ENCODE measurements at places on chromosomes 12 and 14.

DNA sequence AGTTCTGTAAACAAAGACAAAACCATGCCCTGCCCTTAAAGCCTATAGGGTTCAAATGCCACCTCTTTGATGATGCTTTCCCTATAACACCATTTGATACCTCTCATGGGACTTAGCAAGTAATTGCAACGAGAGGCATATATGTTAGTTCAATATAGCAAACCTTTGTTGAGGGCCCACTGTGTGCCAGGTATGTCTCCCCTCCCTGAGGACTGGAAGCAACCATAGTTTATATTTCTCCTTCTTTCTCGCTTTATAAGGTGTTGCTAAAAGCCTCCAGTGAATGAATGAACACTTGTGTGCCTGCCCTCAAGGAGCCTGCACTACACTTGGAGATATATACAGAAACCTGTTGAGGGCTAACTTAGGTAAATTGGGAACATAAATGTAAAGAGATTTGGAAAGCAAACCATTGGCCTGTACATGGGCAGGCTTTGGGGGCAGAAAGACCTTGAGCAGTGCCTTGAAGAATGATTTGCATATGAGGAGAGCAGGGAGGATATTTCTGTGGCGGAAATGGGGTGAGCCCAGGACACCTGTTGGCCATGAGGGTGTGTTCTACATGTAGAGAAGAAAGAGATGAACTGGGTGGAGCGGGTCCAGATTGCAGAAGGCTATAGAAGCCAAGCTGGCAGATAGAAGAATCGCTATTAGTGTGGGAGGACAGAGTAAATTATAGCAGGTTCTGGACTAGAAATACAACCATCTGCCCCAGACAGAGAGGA is 1.8 kb upstream of the CKAP4 start:
- no peak for DNase-seq

- peak; percentile 65 for DNase-seq
Measured at GRCh38 chr14:35046751-35047536, 872 bp downstream of the FAM177A1 start.

- no peak for DNase-seq
Measured at GRCh38 chr14:51066576-51066975, 28.3 kb downstream of the TRIM9 start.

DNA sequence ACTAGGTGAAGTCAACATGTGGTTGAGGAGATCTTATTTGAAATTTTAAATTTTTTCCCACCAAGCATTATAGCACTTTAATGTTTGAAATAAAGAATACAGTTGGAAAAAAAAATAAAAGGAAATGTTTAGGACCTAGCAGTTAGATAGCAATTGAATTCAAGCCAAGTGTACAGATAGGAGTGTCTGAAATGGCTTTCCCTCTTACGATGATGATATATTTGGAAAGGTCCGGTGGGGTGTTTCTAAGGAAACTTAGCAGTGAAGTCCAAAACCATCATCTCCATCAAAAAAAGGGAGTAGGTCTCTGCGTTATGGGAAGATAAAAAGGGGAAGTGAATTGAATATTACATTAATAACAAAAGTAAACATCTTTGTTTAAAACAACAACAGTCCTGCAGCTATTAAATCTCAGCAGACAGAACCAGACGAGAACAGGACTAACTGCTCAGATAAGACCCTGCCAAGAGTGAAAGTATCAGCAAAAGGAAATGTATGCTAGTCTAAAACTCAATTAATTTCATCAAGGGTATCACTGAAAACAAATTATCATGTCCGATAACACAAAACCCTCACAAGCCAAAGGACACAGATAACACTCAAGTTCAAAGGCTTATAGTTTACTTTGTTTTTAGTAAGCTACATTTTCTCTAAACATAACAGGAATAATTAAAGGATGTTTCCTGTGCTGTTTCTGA is 242.0 kb downstream of the BMP4 start:
- DNase-seq = no peak

DNA sequence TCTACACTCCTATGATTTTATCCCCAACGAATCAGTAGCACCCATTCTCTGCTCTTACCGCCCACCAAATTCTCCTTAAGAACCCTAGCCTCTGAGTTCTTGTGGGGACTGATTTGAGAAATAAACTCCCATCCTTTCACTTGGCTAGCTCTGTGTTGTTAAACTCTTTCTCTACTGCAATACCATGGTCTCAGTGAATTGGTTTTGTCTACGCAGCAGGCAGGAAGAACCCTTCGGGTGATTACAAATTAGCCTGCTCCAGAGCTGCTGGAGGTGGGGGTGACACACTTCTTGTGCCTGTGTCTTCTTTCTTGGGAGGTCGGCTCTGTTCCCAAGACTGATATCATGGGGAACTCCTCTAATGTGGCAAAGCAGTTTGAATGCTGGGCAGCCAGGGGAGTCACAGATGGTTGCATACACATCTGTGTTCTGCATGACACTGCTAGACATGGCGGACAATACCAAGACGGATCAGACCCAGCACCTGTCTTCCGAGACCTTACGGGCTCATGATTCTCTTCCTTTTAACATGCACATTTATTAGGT is 1.6 kb upstream of the C1S start:
- no peak for DNase-seq

DNA sequence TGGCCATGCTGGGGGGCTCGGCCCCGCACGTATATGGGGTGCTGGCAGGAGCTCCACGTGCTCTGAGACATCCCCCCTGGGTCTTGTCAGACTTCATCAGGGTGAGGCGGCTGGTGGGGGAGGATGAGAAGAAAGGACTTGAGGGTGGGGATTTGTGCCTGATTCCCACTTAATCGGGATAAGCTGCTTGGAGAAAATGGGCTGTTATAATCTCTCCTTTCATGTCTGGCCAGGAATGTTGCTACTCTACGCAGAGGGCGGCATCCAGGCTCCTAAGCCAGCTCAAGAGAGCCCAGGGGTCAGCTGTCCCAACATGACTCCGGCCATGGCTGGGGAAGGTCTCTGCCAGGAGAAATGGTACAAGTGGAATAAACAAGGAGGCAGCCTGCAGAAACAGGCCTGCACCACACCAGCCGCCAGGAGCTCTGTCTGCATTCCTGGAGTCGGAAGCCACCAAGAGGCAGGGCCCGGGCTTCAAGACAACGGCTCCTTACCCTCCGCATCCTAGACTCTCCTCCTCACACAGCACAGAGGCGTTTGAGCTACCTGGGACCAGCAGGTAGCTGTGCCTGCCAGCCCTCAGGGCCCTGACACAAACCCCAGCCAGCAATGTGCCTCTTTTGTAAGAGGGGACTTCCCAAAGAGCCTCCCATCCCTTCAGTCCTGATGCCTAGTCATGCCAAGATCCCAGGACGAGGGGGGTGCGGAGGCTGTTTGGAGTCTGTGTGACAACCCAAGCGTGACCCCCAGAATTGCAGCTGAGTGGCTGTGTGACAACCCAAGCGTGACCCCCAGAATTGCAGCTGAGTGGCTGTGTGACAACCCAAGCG is 195.8 kb upstream of the DIO3 start:
- no peak for DNase-seq

DNA sequence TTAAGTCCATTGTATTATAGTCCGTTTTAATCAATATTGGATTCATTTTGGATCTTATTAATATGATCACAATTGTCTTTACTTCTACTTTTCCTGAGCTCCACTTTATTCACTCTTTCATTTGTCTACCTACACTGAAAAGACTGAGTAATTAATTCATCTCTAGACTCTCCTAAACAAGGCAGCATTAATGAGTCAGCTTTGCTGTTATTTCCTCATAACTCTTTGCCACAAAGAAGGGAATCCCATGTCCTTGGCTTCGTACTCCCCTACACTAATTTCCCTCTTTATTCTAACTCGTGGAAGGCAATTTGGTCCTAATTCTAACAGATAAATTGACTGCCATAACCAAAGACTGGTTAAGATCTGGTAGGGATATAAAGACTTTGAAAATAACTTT is 91.9 kb downstream of the ARMH4 start:
- DNase-seq = no peak

DNA sequence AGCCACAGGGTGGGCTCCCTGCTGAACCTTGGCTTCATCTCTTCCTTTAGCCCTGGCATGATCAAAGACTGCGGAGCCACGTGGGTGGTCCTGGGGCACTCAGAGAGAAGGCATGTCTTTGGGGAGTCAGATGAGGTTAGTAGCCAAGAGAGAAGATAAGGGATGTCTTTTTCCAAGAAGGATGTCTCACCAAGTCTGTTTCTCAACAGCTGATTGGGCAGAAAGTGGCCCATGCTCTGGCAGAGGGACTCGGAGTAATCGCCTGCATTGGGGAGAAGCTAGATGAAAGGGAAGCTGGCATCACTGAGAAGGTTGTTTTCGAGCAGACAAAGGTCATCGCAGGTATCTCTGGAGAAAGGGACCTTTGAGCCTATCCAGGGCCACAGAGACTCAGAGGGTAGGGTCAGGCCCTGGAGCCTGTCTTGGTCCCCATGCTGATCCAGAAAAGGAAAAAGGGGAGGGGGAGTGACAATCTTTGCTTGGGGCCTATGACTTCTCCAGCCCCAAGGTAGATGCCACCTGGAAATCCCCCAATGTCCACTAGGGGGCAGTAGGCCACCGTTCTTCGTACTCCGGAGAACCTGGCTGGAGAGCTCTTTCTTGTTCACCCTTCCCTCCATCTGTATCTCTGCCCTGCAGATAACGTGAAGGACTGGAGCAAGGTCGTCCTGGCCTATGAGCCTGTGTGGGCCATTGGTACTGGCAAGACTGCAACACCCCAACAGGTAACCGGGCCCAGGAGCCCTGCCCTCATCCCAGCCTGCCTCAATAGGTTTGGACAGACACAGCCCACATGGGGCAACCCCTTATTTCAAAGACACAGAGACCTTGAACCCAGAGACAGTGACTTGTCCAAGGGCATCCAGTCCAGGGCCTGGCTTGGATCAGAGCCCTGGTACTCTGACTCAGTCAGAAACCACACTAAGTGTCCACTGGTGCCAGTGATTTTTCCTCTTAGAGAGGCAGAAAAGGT is 2.0 kb downstream of the TPI1 start:
- DNase-seq = peak; percentile 87

DNA sequence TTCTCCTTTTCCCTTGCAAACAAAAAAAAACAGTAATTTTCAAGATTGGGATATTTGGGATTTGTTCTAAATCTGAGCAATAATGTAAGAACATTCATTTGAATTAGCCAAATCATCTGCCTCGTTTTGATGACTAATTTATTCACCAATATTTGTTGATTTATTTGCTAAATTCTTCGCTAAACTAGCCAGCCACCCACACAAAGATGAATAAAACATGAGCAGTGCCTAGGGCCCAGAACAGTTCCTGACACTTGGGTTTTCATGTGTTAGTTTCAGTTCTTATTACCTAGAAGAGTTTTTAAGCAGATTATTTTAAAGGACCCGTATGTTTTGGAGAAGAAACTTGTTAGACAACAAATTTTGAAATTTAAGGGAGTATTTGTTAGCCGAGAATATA is 1.4 kb downstream of the ETNK1 start:
- DNase-seq = peak; percentile 56

GRCh38 chr12:103832048-103832997 is 8.7 kb downstream of the NT5DC3 start:
- DNase-seq = no peak

- DNase-seq = no peak
Measured at GRCh38 chr12:6697584-6698351, 2.8 kb downstream of the PIANP start.

DNA sequence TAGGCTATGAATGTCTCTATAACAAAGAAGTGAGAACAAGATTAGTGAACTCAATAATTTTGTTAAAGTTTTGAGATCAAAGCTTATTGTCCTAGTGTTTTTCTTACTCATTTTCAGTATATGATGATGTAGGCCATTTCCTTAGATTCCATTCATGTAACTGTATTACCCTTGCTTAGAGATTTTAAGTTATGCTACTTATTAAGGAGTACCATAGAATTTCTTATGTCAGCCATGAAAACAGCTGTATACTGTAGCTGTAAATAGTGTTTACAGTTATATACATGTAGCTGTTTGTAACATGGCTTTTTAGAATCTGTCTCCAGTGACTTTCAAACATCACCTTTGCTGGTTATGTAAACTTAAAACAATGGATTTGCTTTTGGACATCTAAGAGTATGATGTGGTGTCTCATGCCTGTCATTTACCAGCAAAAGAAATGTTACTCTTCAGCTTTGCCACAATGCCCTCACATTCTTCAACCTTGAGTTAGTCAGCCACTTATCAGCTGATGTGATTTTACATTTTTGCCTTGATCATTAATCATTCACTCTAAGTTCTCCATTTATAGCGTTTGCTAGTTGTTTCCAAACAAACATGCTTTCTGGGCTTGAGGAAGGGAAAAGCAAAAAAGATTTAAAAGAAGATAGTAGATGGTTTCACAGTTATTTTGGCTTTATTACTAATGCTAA is 55.5 kb downstream of the SLC16A7 start:
- DNase-seq = no peak

- DNase-seq = no peak
Measured at GRCh38 chr14:99548255-99548654, 55.8 kb downstream of the CCDC85C start.

DNA sequence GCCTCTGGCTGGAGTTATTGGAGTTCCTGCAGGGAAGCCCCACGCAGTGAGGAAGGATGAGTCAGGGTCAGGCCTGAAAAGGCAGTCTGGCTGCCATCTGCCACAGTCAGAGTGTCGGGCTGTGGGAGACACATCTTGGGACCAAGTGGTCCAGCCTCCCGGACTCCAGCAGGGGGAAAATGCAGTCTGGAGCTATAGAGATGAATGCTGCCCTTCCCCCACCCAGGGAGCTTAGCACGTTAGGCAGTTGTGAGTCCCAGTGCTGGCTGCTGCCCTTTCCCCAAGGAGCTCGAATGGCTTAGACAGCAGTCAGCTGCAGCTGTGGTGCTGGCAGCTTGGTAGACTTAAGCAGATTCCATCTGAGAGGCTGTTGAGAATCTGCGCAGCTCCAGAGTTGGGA is 8.2 kb upstream of the NTS start:
- DNase-seq = no peak

GRCh38 chr14:92659765-92660561 is 88.5 kb downstream of the LGMN start:
- DNase-seq = no peak

- DNase-seq = no peak
Measured at GRCh38 chr12:20525064-20525610, 156.8 kb downstream of the PDE3A start.

DNA sequence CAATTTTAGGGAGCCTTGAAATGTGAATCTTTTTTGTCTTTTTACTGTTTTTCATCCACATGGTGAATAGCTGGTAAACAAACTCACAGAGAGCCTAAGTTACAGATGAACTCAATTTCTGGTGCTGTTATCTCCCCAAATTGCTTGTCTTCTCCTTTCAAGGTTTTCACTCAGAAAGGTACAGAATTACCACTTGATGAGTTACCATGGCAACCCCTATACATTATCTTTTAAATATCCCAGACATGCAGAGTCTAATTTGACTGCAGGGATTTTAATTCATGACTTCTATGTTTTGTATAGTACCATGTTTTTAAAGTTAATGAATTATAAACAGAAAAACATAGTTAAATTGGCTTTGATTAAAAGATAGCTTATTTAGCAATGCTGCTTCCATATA is 203.7 kb downstream of the PELI2 start:
- no peak for DNase-seq

GRCh38 chr12:50545786-50546185 is 41.0 kb downstream of the DIP2B start:
- DNase-seq = no peak

- DNase-seq = no peak
Measured at GRCh38 chr14:80077262-80077661, 134.0 kb downstream of the DIO2 start.

All from activated CD4-positive, alpha-beta T cell treated with anti-CD3 and anti-CD28 coated beads, Interleukin-10, Interleukin-2, amounts not matched to agents 100 ng/mL and 50 ng/mL, durations not matched to agents 16 hours and 8 hours (primary cell).